ENCODE measurements at places on chromosomes 4 and X.

- DNase-seq: peak; percentile 31
These were observed 13.2 kb upstream of the RAB9B start for GRCh38 chrX:103845165-103845653.

DNA sequence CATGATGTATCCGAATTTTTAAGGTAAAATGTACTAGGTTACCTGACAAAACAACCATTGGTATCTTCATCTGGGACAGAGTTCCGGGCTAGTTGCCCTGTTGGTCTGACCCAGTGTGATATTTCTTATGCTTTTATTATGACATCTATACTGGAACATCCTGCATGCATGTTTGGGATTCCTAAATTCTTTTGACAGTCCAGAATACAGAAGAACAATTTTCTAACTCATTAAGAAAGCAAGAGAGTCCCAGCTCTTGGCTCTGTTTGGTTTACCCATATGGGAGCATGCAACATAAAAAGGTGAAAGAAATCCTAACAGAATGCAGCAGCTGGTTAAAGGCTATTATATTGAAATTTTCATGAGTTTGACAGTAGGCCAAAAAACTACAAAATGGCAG is 247.7 kb upstream of the FTHL17 start:
- DNase-seq: no peak

GRCh38 chrX:123909523-123909922 is 49.7 kb downstream of the XIAP start:
- no peak for DNase-seq

DNA sequence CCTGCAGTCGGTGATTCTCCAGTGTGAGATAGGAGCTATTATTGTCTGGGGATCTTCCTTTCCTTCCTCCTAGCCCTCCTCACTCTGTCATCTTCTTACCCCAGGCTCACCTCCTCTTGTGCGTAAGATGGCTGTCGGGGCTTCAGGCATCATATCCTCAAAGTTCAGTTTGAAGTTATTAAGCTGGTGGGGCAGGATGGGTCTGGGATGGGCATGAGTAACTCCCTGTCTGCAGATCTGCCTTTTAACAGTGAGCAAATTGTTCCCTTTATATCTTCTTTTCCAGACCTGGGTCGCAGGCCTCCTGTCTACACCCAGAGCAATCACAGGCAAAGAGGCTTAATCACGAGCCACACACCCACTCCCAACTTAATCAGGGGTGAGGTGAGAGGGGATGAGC is 900 bp upstream of the MTMR1 start:
- no peak for DNase-seq

DNA sequence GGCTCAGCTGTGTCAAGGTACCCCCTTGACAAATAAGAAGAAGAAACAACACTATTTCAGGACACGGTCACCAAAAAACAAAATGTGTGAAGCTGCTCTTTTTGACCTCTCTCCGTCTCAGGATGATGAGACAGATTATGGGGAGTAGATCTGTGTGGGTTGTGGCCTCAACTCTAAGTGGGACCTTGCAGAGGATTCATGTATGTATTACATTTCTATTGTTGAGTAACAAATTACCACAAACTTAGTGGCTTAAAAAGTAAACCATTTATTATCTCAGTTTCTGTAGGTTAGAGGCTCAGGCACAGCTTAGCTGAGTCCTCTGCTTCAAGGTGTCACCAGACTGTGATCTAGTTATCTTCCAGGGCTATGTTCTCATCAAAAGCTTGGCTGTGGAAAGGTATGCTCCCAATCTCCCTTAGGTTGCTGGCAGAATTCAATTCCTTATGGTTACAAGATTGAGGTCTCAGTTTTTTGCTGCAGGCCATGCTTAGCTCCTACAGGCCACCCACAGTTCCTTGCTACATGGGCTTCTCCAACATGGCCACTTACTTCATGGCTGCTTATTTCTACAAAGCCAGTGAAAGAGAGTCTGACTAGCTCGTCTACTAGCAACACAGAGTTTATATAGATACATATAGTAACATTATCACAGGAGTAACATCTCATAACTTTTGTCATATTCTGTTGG is 28.1 kb downstream of the DGKK start:
- no peak for DNase-seq

DNA sequence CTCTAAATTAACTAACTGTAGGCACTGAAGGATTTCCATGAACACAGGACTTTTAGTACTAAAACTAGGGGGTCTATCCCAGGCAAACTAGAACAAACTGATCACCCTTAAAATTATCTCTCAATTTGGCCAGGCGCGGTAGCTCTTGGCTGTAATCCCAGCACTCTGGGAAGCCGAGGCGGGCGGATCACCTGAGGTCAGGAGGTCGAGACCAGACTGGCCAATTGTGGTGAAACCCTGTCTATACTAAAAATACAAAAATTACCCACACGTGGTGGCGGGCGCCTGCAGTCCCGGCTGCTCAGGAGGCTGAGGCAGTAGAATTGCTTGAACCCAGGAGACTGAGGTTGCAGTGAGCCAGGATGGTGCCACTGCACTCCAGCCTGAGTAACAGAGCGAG is 436.6 kb downstream of the RPA4 start:
- DNase-seq: no peak

DNA sequence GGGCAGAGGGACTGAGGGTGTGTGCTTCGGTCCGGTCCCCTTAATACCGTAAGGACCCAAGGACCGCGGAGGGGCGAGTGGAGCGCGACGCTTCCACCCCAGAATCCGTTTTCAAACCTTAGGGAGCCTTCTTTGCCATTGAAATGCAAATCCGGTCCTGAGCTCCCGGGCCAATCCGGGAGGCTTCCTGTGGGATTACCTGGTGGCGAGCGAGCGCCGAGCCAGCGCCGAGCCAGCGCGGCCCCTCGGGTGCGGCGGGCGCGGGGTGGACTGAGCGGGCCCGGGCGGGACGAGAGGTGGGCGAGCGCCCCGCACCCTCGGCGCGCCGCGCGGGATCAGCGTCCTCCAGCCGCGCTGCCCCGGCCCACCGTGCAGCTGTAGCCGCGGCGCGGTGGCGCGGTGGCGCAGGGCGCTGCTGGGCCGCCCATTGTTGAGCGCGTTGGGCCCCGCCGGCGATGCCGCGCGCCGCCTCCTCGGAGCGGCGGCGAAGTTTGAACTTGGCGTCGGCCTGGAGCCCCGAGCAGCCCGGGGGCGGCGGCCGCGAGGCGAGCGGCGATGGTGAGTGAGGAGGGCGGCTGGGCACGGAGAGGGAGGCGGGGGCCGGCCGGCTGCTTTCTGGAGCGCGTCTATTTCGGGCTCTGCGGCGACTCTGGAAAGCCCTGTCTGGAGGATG is 208.7 kb downstream of the SOWAHB start:
- DNase-seq: peak; percentile 7

- no peak for DNase-seq
These were observed 261.6 kb upstream of the STS start for GRCh38 chrX:6885909-6886308.

DNA sequence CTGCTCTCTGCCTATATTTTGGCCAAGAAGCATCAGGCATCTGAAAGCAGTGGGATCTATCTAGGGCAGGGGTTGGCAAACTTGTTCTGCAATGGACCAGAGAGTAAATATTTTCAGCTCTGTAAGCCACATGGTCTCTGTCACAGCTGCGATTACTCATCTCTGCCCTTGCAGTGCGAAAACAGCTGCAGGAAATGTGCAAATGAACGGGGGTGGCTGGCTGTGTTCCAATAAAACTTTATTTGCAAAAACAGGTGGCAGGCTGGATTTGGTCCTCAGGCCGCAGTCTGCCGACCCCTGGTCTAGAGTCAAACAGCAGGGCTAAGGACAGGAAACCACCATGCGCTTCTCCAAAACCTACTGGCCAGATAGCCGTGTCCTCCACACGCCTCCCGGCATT is 48.6 kb downstream of the ACOX3 start:
- no peak for DNase-seq

- no peak for DNase-seq
These were observed at the start of gene PPP1R3F for GRCh38 chrX:49269767-49270248. PPP1R3F (plus strand) TSS chrX:49269793; CDS start chrX:49269870, 77 bp downstream.

DNA sequence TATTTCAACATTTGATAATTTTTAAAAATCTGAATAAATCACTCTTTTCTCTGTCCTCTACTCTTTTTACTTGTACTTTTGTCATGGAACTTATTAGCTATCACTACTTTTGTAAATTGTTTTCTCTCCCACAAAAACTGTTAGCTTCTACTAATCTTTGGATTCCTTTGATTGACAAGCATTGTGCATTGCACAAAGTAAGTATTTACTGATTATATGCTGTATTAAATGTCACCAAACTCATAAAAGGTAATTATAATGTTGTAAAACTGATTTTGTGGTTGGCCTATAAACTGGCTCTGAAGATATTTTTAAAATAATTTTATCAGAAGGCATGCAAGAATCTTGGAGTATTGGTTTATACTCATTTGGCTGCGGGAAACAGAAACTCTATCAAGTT is 15.0 kb upstream of the SEC24B start:
- DNase-seq: no peak

DNA sequence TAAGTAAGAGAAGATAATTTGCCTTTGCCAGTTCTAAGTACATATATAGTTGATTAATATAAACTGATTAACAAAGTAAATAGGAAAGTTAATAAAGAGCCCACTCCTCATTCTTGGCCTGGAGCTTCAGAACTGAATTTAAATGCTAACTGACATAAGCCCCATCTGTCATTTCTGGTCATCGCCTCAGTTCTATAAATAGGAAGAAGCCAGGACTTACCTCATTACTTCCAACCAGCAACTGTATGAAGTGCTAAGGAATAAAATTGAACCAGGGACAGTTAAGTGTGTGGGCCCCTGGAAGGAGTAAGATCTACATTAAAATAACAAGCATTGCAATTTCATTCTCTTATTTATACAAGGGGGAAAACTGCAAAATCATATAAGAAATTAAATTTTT is 52.0 kb upstream of the PDLIM5 start:
- DNase-seq: no peak

DNA sequence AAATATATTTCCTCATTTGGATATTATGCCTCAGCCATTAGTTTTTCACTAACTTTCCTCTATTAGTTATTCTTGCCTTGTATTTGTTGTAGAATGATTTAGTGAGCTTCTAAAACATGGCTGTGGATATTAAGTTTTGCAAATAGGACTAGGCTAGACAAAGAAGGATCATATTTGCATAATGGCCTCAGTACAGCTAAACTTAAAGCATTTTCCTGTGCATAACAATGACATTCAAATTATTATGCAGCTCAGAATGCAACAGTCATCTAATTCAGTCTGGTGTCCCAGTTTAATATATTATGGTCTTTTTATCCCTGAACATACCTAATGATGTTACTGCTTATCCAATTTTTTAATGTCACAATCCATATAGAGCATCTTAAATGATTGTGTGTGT is 155.3 kb upstream of the DDIT4L start:
- no peak for DNase-seq

- DNase-seq: no peak
These were observed 12.5 kb upstream of the STS start for GRCh38 chrX:7134981-7135380.

- DNase-seq: no peak
These were observed 161.6 kb downstream of the NPNT start for GRCh38 chr4:106056914-106057313.

- DNase-seq: no peak
These were observed 543.4 kb upstream of the DIPK2B start for GRCh38 chrX:45743906-45744625.

DNA sequence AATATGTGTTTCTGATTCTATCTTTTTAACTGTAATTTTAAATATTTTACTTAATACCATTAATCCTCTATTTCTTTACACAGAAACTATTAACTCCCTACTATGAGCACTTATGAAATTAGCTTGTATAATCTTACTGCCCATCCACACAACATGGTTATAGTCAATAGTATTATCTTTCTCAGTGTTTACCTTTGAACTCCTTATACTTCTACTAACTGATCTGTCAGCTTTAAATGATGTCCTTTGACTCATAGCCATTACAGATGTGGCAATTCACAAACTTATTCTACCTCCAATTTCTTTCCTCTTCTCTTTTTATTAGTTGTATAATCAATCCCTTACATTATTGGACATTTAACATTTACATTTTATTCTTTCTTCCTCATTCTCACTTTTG is 5.5 kb downstream of the SEC31A start:
- no peak for DNase-seq

DNA sequence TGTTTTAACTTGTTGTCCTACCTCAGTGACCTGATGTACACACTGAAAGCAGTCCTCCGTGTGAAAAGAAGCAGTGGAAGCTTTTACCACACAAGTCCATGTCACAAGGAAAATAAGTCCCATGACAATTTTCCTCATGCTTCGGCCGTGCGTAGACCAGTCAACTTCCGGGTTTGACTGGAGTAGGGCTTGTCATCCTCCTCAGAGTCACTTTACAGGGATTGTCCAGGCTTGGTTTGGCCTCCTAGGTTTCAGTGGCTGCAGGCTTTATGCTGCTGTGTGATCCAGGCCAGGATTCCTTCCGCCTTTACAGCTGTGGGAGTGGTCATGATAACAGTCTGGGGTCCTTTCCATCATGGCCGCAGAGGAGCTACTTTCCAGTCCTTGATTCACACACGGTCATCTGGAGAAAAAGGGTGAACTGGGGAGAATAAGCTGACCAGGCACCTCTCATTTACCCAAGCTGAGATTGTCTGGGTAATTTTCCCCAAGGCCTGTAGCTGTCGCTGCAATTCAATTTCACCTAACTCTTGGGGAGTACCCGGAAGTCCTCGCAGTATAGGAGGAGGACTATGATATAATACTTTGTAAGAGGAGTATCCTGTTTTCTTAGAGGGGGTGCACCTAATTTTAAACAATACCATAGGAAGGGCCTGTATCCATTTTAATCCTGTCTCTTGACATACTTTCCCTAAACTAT is 206.1 kb upstream of the KLF8 start:
- no peak for DNase-seq

GRCh38 chr4:86338521-86338920 is 21.3 kb downstream of the MAPK10 start:
- DNase-seq: no peak

- no peak for DNase-seq
These were observed 8.1 kb upstream of the FGFR3 start for GRCh38 chr4:1784789-1785591.

GRCh38 chr4:140689623-140690022 is 66.6 kb downstream of the TBC1D9 start:
- no peak for DNase-seq

- DNase-seq: no peak
These were observed 723 bp downstream of the WDFY3 start for GRCh38 chr4:84965553-84966381.

GRCh38 chrX:45935408-45935807 is 609.8 kb downstream of the ZNF674 start:
- DNase-seq: no peak

DNA sequence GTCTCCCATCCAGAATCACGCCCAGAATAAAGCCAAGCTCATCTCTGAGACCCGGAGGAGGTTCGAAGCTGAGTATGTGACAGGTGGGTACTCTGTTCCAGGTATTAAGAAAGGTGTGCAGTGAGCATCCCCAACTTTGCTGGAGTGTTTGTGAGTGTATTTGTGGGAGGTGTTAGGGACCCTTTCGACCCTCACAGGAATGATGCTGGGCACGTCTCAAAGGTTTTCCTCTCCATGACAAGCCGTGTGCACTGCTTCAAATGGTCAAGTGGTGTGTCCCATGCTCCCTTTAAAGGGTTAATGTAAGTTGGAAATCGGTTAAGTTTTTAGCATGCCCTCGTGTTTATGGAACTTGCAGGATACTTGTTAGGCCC is 442 bp downstream of the MOSPD2 start:
- no peak for DNase-seq

Measured in activated CD4-positive, alpha-beta T cell treated with anti-CD3 and anti-CD28 coated beads for 24 hours (primary cell).